Brain (organoid and tissue), 16 donors: ENCODE measurements at places on chromosomes 13 and 19.

- no peak for DNase-seq
Measured at GRCh38 chr19:2517881-2518601, 42.1 kb downstream of the GADD45B start.

DNA sequence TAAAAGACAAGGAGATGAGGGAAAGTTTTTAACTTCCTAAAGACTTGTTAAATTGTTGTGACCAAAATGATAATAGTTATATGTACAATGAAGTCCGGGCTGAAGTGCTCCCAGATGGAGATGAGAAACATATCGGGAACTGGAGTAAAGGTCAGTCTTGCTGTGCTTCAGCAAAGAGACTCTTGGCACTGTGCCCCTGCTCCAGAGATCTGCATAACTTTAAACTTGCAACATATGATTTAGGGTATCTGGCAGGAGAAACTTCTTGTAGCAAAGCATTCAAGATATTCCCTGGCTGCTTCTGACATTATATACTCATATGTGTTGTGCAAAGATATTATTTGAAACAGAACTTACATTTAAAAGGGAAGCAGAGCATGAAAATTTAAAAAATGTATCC, 786.6 kb upstream of the SLITRK6 start:
- DNase-seq, result peak; percentile 29

DNA sequence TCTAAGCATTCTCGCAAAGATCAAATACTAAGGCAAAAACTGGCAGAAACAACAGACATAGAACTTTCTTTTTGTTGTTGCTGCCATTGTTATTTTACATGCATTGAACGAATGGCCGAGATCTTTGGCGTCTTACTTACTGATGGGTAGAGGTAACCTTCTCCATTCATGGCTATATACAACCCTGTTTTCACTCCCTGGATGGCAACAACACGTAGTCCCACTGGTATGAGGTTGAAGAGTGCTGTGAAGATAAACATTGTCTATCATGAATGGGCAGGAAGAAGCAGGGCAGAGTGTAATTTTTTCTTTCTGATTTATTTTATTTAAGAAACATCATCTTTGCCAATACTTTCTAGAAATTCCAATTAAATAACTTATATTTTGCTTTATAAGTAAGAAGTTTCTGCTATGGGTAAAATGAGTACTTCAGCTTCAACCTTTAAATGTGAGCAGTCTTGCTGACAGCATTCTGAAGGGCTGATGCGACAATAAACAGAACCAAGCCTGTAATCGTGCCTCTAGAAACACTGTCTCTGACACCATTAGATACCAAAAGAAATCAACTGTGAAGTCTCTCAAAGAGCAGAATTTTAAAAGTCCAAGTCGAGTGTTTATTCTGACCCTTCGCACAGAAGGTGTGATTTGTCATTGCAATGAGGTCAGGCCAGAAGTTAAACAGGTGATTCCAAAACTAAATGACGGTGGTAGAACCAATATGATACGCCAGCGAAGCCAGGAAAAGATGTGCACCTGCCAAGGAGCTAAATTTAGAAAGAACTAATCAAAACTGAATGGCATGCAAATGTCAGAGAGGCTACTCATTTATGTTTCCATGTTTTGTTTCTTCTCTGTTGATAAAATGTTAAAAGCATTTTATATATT, 416.4 kb downstream of the ITGBL1 start:
- DNase-seq, result no peak

- peak; percentile 82 for DNase-seq
Measured at GRCh38 chr19:17950310-17951156, 16.4 kb upstream of the KCNN1 start.

- DNase-seq, result no peak
Measured at GRCh38 chr19:28169168-28169887, 1043.6 kb downstream of the UQCRFS1 start.

GRCh38 chr13:51246418-51247277, 24.4 kb downstream of the FAM124A start:
- DNase-seq, result peak; percentile 86

DNA sequence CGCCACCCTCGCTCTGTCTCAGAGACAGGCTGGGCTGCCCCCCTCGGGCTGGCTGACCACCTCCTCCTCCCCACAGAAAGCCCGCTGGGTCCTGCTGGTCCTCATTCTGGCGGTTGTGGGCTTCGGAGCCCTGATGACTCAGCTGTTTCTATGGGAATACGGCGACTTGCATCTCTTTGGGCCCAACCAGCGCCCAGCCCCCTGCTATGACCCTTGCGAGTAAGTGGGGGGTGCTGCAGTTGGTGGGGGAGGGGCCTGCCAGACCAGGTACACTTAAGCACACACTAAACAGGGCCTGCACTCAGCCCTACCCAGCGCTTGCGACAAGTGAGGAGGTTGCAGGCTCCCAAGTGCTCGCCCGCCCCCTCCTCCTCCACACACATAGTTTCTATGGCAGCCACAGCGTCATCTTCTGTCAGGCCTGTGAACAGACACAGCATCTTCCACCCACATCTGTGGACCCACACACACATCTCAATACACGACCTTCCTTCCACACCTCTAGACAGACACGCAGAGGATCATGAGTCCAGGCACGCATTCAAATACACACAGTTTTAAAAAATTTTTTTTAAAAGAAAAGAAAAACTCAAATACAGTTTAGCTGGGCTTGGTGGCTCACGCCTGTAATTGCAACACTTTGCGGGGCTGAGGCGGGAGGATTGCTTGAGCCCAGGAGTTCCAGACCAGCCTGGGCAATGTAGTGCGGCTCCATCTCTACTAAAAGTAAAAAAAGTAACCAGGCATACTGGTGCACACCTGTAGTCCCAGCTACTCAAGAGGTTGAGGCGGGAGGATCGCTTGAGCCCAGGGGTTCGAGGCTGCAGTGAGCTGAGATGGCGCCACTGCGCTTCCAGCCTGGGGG, 18.4 kb downstream of the PLD3 start:
- DNase-seq, result peak; percentile 91

DNA sequence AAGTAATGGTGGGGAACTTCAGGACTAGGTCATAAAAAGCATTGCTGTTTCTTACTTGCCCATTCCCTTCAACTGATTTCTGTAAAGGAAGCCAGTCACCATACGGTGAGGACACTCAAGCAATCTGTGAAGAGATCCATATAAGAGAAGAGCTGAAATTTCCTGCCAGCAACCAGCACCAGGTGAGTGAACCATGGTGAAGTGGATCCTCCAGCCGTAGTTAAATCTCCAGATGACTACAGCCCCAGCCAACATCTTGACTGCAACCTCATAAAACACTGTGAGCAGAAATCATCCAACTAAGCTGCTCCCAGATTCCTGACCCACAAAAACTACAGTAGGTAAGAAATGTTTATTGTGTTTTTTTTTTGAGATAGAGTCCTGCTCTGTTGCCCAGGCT, 3.8 kb upstream of the SLC6A16 start:
- DNase-seq, result no peak

- DNase-seq, result peak; percentile 69
Measured at GRCh38 chr19:13014101-13014920, 19.0 kb downstream of the NFIX start.

GRCh38 chr19:3536429-3537100, 2.4 kb upstream of the TEKTIP1 start:
- DNase-seq, result no peak

GRCh38 chr13:22925881-22926747, 254.7 kb upstream of the SGCG start:
- peak; percentile 73 for DNase-seq
